NCI-H2171 treated with DMSO at 0.1 percent for 48 hours (cell line): ENCODE measurements at places on chromosomes 7 and 10.

GRCh38 chr7:17638727-17639126 is 301.6 kb downstream of the SNX13 start:
- peak; percentile 22 for DNase-seq

- DNase-seq: no peak
Measured at GRCh38 chr10:11245510-11245909, 227.8 kb downstream of the CELF2 start.

DNA sequence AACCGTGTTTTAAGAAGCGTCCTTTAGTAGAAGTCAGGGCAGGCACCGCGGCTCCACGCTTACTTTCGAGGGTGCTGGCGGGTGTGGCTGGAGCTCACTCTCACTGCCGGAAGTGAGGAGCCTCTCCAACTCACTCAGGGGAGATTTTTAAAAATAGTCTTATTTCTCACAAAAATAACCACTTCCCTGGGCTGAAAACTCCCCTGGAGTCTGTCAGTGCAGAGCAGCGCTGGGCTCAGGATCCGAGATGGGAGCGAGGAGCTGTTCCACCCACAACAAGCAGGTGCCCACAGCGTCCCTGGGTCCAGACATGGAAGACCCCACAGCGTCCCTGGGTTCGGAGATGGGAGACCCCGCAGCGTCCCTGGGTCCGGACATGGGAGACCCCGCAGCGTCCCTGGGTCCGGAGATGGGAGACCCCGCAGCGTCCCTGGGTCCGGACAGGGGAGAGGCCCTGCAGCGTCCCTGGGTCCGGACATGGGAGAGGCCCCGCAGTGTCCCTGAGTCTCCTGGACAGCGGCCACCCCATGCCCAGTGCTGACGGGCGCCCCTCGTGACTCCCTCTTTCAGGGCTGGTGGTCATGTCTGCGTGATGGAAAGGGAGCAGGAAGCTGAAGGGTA is 51.2 kb downstream of the VIPR2 start:
- no peak for DNase-seq

- no peak for DNase-seq
Measured at GRCh38 chr7:136027160-136027559, 50.0 kb upstream of the MTPN start.

GRCh38 chr10:51377932-51378599 is 303.8 kb downstream of the PRKG1 start:
- no peak for DNase-seq

DNA sequence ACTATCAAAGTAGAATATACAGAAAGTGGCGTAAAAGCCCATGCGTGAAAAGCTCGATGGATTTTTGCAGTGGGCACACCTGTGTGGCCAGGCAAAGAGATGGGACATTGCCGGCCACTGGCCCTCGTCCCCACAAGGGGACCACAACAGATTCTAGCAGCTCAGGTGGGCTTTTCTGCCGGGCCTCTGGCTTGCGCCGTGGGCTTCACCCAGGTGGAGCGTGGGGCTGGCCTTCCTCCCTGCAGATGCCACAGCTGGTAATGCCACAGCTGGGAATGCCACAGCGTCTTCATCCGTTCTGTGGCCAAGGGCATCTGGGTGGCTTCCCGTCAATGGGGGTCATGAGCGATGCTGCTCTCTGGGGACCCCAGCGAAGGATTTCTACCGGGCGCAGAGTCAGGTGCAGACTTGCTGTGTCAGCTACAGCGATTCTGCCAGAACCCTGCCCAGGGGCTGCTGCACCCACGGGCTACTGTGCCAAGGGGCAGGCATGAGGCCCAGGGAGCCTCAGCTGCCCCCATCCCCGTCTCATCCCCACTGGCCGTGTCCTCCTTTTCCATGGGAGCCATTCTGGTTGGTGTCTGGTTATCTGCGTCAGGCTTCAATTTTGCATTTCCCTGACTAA is 52.5 kb upstream of the NKX6-2 start:
- DNase-seq: no peak

GRCh38 chr7:132221356-132221755 is 354.9 kb downstream of the PLXNA4 start:
- DNase-seq: no peak

GRCh38 chr10:13681095-13681494 is 94.3 kb downstream of the PRPF18 start:
- no peak for DNase-seq

- DNase-seq: no peak
Measured at GRCh38 chr10:121437596-121437995, 160.6 kb downstream of the FGFR2 start.

DNA sequence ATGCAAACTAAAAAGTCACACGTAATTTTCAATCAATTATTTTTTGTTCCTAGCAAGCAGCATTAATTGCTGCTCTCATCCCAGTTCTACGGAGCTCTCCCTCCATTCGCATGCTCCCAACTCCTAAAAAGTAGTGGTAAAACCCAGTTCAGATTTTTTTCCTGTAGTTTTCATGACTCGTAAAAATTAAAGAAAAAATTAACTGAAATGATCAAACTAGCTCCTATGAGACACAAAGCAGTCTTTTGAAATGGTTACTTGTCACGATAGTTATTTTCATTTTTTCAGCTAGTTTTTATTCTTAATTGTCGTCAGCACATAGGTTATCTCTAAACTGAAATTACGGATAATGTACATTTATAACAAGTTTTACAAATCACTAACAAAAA is 1.8 kb downstream of the HNRNPA2B1 start:
- DNase-seq: no peak

DNA sequence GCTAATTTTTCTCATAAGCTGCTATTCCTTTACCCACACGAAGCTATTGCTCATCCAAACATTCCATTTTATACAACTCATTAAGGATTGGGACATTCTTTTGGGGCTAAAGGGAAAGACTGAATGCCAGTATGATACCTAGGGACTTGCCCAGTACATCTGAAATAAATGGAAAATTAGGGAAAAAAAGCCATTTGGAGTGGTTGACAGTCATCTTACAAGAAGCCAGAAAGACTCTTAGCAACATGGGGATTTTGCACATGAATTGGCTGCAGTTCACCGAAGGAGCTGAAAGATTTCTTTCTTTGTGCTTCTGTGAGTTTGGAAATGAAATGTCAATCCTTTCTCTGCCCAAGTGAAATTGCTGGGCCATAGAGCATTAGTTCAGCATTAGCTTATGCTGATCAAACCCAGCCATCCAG is 43.3 kb upstream of the MTURN start:
- DNase-seq: no peak

- peak; percentile 97 for DNase-seq
Measured at GRCh38 chr7:26667514-26668133, 196.8 kb downstream of the SKAP2 start.

- no peak for DNase-seq
Measured at GRCh38 chr10:6990891-6991290, 410.8 kb upstream of the PRKCQ start.

DNA sequence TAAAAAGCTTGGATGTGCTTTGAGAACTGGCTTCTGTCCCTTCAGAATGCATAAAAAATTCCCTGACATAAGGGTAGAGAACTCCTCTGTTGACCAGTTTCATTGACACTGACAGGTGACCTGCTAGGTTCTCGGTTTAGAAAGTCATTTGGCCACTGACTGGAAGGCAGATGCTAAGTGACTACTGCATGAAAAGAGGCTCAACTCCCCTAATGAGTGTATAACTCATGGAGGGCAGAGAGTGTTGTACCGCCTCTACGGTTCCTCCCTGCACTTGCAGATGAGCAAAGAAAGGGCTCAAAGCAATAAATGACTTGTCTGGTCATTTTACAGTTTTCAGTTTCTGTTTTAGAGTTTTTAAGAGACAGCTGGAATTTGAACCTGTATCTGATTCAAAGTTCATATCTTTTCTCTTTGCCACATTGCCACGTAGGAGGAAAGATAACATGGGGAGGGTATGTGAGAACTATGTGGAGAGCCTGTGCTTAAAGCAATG is 2.9 kb upstream of the FGL2 start:
- no peak for DNase-seq

DNA sequence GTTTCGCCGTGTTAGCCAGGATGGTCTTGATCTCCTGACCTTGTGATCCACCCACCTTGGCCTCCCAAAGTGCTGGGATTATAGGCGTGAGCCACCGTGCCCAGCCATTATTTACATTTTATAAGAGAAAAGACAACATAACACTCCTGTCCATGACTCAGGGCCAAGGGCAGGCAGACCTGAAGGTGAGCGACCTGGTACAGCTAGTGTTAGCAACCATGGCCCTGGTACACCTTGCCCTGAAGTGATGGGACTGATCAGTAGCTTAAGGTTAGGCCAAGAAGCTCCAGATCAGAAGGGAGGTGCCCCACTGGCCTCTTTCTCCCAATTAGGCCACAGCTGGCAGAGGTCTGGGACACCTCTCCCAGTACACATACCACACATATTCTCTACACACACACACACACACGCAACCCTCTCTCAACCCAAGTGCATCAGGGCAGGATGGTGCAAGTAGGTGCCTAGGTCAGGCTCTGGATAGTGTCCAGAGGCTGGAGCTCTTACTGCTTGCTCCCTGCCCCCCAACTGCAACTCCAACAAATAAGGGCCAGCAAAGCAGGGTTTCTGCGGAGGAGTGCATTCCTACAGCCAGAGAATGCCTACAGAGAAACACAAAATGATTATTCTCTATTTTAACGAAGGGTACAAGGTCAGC is 43.8 kb downstream of the DPCD start:
- no peak for DNase-seq

- DNase-seq: no peak
Measured at GRCh38 chr10:110284262-110284661, 20.5 kb downstream of the SMNDC1 start.

- DNase-seq: no peak
Measured at GRCh38 chr10:7605565-7606295, 61.0 kb downstream of the ITIH5 start.

DNA sequence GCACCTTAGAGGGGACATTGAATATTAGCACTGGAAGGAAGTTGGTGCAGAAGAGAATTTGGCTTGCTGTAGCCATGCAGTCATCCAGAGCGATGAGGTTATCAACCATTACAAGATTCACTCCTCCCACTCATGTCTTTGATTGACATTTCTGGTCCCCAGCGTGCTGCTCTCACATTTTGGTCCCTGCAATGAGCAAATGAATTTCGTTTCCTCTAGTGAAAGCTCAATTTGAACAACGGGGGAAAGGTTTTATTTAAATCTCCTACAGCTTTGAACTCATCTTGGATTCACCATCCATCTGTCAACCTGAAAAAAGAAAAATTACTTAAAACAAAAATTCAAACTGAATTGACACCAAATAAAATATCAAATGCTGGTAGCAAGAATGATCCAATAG is 975.2 kb downstream of the NRG3 start:
- no peak for DNase-seq

DNA sequence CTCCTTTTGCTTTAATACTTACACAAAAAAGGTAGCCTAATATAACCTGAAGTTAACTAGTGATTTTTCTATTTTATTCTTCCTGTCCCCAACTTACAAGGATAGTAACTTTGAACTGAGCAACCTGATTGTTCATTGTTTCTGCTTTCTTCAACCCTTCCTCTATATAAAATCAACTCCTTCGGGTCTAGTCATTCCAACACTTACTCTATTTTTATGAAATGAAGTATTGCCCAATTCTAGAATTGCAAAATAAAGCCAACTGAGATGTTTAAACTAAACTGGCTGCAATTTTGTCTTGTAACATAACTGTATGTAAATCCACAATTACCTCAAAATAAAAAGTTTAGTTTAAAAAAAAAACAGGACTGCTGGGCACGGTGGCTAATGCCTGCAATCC is 20.3 kb upstream of the DNA2 start:
- no peak for DNase-seq

DNA sequence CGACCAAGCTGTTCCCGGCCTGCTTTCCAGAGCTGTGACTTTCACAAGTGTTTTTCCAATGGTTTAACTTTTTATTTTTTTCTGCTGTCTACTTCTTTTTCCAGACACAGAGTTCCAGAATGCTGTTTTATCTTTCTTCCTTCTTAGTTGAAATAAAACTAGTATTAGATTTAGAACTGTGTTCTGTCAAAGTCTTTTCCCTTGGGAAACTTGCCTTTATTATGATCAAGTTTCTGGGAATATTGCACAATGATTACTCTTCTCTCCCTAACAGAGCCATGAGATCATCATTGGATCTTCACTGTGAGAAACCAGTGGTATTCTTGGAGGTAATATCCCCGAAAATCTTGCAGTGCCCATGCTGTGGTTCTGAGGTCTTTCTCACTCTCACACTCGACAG is 104.9 kb upstream of the KCND2 start:
- DNase-seq: no peak

DNA sequence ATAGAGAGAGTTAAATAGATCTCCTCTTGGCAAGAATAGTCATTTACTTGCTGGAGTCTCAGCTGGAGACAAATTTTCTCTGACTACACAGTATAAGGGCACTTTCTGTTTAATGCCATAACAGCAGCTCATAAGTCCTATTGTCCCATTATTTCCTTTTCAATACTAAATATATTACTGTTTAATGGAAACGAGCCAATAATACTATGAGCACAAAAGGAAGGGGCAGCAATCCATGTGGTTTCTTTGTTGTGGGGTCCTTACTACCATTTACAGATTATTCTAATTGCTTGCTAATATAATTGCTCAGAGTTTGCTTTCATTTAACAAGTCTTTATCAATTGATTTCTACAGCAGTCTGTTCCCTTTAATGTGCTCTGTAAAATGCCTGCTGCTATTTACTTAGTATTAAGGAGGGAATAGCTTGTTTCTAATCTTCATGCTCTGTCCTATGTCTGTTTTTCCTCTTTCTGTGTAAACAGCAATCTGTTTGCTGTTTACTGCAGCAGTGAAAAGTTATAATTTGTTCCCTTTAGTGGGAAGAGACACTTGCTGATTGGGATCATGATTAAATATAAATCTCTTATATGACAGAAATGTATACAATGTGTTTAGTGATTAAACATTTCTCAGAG is 296.2 kb upstream of the SMIM30 start:
- no peak for DNase-seq

DNA sequence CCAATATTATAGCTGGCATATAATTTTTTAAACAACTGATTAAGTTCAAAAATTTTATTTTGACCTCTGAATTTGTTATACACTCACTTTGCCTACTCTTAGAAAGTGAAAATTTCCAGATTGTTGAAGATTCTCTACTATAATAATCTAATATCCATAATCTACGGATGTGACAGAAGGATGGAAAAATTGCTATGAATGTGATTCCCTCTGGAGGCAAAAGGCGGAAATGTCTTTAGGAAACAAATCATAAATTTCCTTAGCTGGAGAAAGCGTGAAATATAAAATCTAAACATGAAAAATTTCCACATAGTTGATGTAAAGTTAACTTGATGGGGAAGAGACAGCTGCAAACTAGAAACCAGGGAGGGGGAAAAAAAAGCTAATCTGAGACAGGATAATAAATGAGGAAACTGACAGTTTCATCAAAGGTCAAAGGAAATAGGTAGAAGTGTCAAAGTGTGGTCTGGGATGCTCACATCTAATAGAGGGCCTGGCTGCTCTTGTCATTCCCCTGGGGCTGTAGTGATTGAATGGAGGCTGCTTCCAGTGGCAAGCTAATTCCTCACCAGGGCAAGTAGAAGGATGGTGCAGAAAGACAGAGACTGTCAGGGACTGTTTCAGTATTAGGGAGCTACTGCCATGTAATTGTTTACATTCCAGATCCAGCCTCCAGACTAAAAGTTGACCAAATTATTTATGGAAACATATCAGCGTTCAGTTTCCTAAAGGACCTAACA is 264.5 kb downstream of the SDHAF3 start:
- DNase-seq: no peak
